Activated CD4-positive, alpha-beta memory T cell treated with anti-CD3 and anti-CD28 coated beads, Interleukin-2, amount 10 ng/mL, durations not matched to agents 7 days and 5 days (primary cell): ENCODE measurements at places on chromosomes 2 and 18.

DNA sequence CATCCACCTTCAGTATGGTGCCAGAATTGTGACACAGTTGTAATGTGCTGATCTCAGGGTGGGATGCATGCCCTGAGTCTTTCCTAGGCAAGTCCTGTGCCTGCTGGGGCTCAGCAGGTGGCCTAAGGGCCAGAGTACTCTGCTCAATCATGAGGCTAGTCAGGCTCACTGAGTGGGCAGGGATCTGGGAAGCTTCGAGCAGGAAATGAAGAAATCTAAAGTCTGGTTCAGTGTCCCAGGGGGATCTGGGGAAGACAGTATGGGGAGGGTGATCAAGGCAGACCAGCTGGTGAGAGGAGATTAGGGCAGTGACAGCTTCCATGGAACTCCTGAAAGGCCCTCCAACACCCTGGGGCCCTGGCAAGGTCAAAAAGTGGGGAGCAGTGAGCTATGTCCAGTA is 8.9 kb upstream of the ANKRD29 start:
- H3K4me1 ChIP-seq, result no peaks in the 10 kb centered on the region
- no peak overlapping the region for H3K4me3 ChIP-seq
- no peaks in the 10 kb centered on the region for H3K36me3 ChIP-seq
- no peak overlapping the region for H3K27ac ChIP-seq

- H3K27ac ChIP-seq, result no peak overlapping the region
- H3K4me1 ChIP-seq, result no peaks in the 10 kb centered on the region
- DNase-seq, result no peak
- H3K36me3 ChIP-seq, result no peaks in the 10 kb centered on the region
- no peak overlapping the region for H3K4me3 ChIP-seq
- H3K27me3 ChIP-seq, result peaks cover 3% of the 10 kb centered on the region
Measured at GRCh38 chr2:25062511-25062917, 20.6 kb downstream of the EFR3B start.

- H3K27me3 ChIP-seq, result no peaks in the 10 kb centered on the region
- no peak overlapping the region for H3K27ac ChIP-seq
- DNase-seq, result no peak
Measured at GRCh38 chr2:164203131-164203530, 418.2 kb downstream of the GRB14 start.

DNA sequence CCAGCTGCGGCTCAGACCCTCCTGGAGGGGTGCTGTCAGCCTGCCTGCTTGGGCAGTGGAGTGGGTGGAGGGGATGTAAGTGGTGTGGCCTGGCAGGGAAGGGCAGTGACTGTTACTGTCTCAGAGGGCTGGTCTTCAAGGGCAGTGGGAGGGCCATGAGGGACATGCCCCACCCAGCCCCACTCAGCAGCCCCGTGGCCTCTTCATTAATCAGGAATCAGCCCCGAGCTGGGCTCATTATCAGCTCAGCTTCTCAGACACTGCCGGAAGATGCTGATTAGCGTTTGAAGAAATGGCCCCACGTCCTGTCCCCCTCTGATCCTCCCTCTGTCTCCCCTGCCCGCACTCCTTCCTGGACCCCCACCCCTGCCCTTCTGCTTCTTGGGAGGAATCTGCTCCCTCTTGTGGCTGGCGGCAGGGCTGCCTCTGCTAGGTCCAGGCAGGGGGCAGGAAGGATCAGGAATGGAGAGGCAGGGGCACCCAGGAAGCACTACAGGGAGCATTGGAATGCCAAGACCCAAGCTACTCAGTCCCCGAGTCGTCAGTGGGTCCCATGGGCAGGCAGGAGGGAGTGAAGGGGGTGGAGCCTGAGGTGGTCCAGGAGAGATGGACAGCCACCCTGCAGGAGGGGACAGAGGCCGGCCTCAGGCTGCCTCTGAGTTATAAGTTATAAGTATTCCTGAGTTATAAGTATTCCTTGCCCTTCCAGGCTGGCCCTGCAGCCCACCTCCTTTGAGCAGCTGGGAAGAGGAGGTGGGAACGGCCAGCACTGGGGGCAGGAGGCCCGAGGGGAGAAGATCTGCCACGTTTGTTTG is 7.0 kb downstream of the ASIC4 start:
- DNase-seq, result no peak
- no peak overlapping the region for H3K4me3 ChIP-seq
- H3K27me3 ChIP-seq, result peaks cover 79% of the 10 kb centered on the region
- H3K4me1 ChIP-seq, result peaks cover 2% of the 10 kb centered on the region
- H3K36me3 ChIP-seq, result no peaks in the 10 kb centered on the region

DNA sequence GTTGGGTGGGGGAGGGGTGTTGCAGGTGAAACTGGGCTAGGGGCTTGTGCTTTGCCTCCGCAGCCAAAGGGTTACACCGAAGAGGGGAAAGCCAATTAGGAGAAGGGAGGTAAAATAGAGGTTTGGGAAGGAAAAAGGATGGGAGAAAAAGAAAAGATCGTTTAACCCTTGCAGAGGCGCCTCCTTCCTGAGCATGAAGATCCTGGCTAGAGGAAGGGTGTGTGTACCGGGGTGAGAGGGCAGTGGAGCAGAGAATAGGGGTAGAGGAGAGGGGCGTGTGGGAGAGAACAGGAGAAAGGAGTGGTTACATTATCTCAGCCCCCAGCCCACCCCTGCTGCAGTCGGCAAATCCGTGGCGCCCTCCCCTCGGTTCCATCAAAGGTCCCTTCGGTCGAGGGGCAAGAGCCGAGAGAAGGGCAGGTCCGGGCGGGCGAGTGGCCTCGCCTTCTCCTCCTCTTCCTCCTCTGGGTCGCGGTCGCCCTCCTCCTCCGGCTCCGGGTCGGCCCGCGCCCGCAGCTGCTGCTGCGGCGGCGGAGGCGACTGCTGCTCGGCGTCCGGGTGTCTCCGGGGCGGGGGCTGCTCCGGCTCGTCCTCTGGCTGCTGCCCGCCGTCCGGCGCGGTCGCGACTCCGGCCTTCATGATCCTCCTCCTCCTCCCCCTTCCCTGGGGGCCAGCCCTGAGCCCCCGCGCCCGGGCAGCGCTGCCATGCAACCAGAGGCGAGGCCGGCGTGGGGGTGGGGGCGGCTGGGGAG is 1.1 kb downstream of the MARCHF4 start:
- peaks cover 65% of the 10 kb centered on the region for H3K27me3 ChIP-seq
- DNase-seq, result no peak
- peaks cover 13% of the 10 kb centered on the region for H3K4me1 ChIP-seq
- no peak overlapping the region for H3K27ac ChIP-seq

DNA sequence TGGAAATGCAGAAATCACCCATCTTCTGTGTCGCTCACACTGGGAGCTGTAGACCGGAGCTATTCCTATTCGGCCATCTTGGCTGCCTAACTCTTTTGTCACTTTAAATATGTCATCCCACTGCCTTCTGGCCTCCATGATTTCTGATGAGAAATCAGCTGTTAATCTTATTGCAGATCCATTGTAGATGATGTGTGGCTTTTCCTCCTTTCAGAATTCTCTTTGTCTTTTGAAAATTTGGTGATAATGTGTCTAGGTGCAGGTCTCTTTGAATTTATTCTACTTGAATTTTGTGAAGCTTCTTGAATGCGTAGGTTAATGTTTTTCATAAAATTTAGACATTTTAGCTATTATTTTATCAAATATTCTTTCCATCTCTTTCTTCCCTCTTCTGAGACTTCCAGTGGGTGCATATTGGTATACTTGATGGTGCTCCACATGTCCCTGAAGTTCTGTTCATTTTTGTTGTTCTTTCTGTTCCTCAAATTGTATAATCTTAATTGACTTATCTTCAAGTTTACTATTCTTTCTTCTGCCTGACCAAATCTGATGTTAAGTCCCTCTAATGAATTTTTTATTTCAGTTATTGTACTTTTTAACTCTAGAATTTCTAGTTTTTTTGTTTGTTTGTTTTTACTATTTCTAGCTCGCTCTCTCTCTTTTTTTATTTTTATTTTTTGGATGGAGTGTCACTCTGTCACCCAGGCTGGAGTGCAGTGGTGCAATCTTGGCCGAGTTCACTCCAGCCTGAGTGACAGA is 90.8 kb upstream of the DLX2 start:
- H3K27me3 ChIP-seq, result peaks cover 40% of the 10 kb centered on the region
- H3K4me1 ChIP-seq, result peaks cover 20% of the 10 kb centered on the region
- H3K4me3 ChIP-seq, result no peak overlapping the region
- no peak for DNase-seq
- H3K27ac ChIP-seq, result no peak overlapping the region
- peaks cover 23% of the 10 kb centered on the region for H3K36me3 ChIP-seq

- H3K4me1 ChIP-seq, result no peaks in the 10 kb centered on the region
- H3K27me3 ChIP-seq, result no peaks in the 10 kb centered on the region
- DNase-seq, result no peak
- no peaks in the 10 kb centered on the region for H3K36me3 ChIP-seq
Measured at GRCh38 chr18:60411715-60412114, 39.1 kb upstream of the MC4R start.

DNA sequence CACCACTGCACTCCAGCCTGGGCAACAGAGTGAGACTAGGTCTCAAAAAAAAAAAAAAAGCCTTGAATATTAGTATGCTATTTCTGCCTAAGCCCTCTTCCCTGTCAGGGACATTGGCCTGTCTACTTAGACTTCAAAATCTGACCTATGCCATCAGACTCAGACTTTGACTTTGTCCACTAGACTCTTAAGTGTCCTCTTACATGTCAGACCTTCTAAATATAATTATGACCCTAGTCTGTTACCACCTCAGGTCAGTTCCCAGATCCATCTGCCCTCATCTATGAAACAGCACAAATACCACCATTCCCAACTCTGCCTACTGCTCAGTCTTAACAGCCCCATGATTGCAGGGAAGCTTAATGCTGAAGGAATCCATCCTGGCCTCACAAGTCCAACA is 244.6 kb downstream of the ZEB2 start:
- DNase-seq, result no peak
- H3K27me3 ChIP-seq, result no peaks in the 10 kb centered on the region
- no peak overlapping the region for H3K4me3 ChIP-seq
- peaks cover 4% of the 10 kb centered on the region for H3K36me3 ChIP-seq

GRCh38 chr18:27713037-27713737 is 463.7 kb downstream of the CDH2 start:
- H3K27ac ChIP-seq, result no peak overlapping the region
- no peaks in the 10 kb centered on the region for H3K36me3 ChIP-seq
- no peaks in the 10 kb centered on the region for H3K27me3 ChIP-seq
- DNase-seq, result no peak
- H3K4me3 ChIP-seq, result no peak overlapping the region

DNA sequence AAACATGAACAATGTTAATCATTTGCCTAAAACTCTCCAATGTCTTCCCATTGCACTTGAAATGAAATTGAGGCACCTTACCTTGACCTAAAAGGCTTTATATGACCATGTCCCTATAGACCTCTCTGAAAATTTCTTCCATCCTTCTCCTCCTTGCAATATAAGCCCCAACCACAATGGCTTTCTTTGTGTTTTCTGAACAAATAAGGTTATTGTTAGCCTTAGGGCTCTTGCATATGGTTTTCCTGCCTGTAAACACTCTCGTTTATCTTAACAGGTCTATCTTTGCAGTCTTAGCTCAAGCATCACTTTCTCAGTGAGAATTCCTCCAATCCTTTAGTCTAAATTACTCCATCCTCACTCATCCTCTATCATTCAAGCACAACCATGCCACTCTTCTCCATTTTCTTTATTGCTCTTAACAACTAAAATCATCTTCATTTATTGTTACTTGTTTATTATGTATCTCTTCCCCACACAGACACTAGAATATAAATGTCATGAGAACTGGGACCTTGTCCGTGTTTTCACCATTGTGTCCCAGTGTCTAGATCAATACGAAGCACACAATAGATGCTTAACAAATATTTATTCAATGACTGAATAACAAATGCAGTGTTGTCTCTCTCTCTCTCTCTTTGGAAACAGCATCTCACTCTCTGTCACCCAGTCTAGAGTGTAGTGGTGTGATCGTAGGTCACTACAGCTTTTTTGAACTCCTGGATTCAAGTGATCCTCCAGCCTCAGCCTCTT is 129.3 kb downstream of the RDH14 start:
- no peaks in the 10 kb centered on the region for H3K36me3 ChIP-seq
- H3K27me3 ChIP-seq, result no peaks in the 10 kb centered on the region
- no peaks in the 10 kb centered on the region for H3K4me1 ChIP-seq
- DNase-seq, result no peak
- H3K4me3 ChIP-seq, result no peak overlapping the region

DNA sequence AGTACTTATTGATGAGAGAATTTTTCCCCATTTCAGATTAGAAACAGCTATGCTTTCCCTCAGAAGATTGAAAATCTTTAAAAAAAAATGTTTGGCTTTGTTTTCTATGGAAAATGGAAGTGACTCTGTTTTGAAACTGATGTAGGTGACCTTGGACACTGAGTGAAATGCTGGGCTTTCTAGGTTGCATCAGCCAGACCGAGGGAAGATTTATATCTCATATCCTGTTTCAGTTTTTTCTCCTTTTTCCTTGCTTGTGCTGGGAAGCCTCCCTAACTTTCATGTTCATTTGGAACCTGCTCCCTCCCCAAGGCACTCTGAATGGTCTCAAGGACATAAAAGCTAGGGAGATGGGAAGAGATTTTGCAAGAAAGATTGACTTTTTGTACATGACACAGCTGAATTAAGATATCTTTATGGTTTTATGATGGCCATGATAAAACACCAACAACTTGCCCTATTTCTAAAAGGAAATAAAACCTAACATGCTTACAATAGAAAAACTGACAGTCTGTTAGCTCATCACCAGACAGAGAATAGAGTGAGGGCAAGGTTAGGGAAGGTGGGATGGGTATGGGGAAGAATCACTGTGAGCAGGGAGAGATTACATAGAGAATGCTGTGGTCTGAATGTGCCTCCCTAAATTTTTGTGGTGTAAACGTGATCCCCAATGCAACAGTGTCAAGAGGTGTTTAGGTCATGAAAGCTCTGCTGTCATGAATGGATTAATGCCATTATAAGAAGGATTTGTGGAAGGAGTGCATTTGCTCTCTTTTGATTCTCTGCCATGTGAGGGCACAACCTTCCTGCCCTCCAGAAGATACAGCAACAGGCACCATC is 249.7 kb downstream of the TPGS2 start:
- H3K36me3 ChIP-seq, result no peaks in the 10 kb centered on the region
- no peak for DNase-seq
- H3K27ac ChIP-seq, result no peak overlapping the region
- peaks cover 4% of the 10 kb centered on the region for H3K27me3 ChIP-seq
- no peak overlapping the region for H3K4me3 ChIP-seq

- DNase-seq, result no peak
- H3K4me1 ChIP-seq, result peaks cover 5% of the 10 kb centered on the region
Measured at GRCh38 chr18:56661360-56662062, 10.4 kb downstream of the WDR7 start.
